ENCODE measurements at places on chromosomes 6 and 20.

- DNase-seq: no peak
These were observed 1225.5 kb upstream of the CITED2 start for GRCh38 chr6:140599916-140600315.

DNA sequence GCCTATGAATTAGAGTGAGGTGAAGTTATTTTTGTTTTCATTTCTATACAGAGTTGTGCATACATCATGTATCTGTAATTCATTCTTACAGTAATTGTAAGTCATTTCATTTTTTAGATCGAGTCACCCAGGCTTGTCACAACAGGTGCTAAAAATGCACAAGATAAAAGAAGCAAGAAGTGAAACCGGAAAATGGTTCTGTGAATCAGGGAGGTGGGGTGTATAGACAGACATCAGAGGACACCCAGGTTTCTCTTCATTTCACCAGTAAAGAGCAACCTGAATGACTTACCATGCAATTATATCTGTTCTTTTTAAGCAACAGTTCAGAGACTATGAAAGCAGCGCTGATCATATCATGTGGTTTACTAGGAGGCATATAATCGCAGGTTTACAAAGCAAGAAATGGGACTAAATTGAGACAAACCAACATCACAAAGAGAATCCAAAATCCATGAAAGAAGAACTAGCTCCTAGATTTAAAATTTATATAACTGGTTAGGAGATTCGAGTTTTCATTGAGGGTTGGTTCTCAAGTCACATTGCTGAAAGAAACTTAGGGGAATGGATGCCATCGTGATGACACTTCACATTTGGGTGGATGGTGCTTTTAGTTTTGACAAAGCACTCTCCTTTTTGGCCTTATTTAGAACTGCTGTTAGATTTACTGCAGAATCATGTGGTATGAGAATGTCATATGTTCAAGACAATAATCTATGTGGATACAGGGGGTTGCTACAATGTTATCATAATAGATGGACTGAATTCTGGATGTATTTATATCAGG, 27.9 kb upstream of the TBC1D7 start:
- DNase-seq: no peak

DNA sequence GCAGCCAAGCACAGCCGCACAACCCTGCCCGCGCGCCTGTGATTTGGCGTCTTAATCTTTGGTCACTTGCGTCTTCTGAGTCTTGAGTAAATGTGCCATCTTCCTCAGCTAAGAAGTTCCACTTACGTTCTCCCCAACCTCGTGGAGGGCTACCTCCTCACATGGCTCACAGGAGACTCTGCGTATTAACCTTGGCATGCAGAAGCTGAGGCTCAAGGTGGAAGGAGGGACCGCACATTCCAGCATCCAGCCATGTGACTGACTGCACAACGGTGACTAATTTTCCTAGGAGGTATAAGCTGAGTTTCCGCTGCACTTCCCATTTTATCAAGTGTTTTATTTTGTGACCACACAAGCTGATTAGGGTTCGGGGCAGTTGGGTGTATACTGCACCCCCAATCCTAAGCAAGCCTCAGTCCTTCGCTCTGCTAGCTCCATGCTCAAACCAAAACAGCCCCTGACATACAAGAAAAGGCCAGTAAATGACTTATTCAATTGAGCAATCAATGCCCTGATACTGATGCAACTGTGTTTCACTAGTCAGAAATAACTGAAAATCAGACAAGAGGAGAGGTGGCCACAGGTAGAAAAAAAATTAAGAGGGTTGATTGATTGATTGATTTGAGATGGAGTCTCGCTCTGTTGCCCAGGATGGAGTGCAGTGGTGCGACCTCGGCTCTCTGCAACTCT, 7.0 kb downstream of the BEND3 start:
- DNase-seq: no peak

DNA sequence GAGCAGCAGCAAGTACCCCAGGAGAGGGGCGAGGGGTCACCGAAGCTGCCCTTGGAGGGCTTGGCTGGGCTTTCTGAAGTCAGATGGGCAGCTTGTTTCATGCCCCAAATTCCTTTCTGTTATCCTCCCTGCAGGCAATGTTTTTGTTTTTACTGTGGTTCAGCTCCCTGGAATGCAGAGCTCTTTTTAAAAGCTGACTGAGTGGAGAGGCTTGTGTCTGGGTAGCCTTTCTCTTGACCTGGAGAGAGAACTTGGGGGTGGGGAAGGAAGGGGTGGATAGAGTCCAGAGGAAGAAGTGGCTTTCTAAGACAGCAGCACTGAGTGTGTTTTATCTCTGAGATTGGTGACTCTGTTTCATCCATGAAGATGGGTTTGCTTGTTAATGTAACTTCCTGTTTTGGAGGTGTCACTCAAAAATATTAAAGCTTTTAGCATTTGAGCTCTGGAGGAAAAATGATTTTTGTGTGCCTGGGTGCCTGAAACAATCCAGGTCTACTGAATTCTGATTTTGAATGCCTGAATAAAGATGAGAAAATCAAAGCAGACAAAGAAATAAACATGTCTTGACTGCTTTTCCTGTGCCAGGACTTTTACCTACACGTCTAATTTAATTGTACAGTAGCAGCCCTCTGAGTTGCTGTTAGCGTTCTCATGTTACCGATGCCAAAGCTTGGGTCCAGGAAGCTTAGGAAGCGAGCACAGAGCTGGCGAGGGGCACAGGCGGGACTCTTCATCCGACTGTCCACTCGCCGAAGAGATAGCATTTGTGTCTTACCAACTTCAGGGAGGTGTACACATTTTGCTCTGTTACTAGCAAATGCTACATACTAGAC, 78.2 kb upstream of the EEF1E1 start:
- DNase-seq: no peak

DNA sequence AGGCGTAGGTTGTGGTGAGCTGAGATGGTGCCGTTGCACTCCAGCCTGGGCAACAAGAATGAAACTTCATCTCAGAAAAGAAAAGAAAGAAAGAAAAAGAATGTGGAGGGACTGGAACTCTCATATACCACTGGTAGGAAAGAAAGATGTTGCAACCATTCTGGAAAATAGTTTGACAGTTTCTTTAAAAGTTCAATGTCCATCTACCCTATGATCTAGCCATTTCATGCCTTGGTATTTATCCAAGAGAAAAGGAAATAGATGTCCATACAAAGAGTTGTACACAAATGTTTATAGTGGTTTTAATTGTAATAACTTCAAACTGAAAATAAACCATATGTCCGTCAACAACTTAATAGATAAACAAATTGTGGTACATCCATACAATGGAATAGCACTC, 190.1 kb upstream of the ZNF217 start:
- no peak for DNase-seq

- DNase-seq: no peak
These were observed 52.9 kb downstream of the NFATC2 start for GRCh38 chr20:51489611-51490010.

All from T-helper 17 cell (primary cell).